Stimulated activated naive CD8-positive, alpha-beta T cell treated with anti-CD3 and anti-CD28 coated beads, Interleukin-15, Interleukin-2, amounts not matched to agents 100 U/mL and 50 U/mL, for 24 hours (primary cell): ENCODE measurements at places on chromosomes 13 and 19.

- no peak for DNase-seq
Observed at GRCh38 chr19:12834566-12834943, at the start of gene RTBDN. RTBDN (minus strand) TSS chr19:12834579; CDS start chr19:12829979, 4,600 bp downstream.

DNA sequence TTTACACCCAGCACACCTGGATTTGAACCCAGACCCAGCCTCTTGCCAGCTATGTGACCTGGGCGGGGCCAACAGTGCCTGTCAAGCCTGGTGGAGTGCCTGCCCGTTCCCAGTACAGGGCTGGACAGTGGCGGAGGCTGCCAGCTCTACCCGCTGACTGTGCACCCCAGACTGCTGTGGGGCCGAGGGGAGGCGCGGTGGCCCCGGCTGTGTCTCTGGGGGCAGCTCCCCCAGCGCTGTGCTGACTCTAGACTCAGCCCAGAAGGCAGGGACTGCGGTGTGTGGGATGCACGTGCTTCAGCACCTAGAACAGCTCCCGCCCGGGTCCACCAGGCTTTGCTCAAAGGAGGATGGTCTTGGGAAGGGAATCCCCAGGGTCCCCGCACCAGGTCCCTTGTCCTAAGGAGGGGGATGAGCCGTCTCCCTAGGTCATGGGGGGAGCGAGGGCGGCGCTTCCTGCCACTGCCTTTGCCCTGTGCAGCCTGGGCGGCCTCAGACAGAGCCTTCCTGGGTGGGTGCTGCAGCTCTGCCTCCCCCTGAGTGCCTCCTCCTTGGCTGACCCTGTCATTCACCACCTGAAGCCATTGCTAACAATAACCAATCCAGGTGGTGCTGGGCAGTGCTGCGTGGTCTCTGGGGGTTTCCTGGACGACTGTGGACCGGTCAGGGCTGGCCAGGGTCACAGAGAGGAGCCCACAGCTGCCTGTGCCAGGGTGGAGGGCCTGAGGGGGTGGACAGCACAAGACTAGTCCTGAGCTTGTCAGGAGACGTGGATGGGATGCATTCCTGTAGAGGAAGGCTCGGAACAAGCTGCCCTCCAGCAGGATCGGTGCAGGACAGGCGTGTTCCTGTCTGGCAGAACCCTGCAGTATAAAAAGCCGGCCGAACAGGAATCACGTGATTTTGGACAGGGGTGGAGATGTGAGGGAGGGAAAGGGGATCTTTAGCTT is 18.6 kb downstream of the TMEM255B start:
- no peak for DNase-seq

- DNase-seq, result no peak
Observed at GRCh38 chr13:89457977-89458376, 1786.8 kb downstream of the SLITRK5 start.

DNA sequence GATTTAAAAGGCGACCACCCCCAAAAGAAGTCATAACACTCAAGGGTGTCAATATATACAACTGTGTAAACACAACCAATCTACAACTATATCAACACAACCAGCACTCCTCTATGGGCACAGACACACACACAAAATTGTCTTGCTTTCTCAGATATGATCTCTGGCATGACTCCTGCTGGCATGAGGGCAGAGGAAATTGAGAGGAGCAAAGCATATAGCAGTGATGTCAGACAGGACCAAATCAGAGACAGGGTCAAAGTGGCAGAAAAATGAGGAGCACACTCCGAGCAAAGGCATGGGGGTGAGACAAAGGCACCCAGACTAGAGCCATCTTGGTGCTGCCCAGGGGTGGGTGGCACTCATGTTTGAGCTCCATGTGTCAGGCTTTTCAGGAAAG is 9.6 kb downstream of the IRGQ start:
- no peak for DNase-seq

DNA sequence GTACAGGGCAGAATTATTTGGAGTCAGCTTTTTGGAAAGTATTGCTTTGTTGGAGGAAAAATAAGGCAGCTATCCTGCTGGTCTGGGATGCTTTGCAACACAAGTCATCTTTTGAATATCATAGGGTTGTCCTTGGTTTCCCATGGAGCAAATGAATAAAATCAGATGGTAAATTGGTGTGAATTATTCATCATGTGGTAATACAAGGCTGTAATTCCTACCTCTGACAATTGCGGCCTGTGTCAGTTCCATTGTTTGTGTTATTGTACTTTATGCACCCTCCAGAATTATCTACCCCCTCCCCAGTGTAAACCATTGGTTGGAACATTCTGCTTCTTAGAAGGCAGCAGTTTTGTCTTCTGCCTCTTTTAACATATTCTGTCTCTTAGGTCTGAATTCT is 46.2 kb downstream of the RNASEH2B start:
- no peak for DNase-seq

DNA sequence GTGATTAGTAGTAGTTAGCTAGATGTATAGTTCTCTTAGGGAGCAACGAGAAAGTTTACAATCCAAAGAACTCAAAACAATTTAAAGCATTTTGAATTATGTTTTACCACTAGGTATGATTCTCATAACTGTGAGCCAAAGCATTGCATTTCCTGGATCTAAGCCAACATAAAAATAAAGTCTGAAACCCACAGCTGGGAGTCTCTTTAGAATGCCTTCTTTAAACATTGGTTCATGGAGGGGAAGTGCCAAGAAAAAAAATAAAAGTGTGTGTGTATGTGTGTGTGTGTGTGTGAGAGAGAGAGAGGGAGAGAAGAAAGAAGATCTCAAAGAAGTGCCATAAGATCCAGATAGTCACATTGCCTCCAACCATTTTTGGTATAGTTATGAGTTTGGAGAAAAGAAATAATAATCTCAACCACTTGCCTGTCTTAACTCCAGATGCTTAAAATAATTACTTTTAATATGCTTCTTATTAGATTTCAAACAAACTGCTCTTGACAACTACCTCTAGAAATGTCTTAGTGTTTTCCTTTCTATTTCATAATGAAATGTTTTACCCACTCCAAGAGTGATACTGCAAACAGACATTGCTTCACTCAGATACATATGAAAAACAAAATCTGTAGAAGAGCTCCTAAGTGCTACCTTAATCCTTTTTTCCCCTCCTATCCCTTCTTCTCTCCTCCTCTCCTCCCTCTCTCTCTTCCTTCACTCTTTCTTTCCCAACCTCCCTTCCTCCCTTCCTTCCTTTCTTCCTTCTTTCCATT is 554.1 kb downstream of the KCTD12 start:
- DNase-seq, result no peak

GRCh38 chr13:50950849-50951248 is 41.3 kb downstream of the RNASEH2B start:
- DNase-seq, result no peak

DNA sequence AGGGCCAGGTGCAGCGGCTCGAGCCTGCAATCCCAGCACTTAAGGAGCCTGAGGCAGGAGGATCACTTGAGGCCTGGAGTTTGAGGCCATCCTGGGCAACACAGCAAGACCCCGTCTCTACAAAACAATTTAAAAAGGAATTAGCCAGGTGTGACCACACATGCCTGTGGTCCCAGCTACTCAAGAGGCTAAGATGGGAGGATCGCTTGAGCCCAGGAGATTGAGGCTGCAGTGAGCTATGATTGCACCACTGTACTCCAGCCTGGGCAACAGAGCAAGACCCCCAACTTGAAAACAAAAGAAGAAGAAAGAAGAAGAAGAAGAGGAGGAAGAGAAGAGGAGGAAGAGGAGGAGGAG is 47.7 kb downstream of the LATS2 start:
- no peak for DNase-seq

GRCh38 chr19:10965398-10965797 is 4.6 kb downstream of the SMARCA4 start:
- DNase-seq, result no peak

GRCh38 chr13:79429309-79429708 is 23.3 kb upstream of the RBM26 start:
- no peak for DNase-seq

DNA sequence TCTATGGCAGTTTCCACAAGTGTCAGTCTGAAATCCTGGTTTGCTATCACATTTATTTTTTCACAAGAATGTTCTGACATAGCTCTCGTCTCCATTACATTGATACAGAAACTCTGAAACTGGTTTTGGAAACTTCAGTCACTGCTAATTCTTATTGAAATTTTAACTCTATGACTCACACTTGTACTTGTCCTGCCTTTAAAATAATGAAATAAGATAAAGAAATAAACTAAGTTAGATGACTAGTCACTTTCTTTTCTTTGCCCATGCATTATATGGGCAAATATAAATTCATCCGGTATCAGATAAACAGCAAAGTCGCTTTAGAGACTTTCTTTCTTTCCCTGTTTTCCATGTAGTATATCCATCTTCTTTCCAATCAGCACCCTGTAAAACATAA is 257.5 kb downstream of the PCDH9 start:
- no peak for DNase-seq

DNA sequence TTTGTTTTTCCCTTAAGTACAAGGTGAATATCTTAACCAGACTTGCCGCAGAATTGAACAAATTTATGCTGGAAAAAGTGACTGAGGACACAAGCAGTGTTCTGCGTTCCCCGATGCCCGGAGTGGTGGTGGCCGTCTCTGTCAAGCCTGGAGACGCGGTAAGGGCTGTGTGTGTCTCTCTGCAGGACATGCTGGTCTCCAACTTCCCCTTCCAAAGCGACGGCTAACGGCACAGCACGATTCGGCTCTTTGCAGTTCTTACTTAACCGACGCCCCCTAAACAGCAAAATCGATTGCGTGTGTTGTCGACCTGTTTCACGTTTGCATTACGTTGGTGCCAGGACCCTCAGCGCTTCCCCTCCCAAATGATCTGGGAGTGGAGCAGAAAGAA is 73.2 kb downstream of the GGACT start:
- DNase-seq, result no peak

DNA sequence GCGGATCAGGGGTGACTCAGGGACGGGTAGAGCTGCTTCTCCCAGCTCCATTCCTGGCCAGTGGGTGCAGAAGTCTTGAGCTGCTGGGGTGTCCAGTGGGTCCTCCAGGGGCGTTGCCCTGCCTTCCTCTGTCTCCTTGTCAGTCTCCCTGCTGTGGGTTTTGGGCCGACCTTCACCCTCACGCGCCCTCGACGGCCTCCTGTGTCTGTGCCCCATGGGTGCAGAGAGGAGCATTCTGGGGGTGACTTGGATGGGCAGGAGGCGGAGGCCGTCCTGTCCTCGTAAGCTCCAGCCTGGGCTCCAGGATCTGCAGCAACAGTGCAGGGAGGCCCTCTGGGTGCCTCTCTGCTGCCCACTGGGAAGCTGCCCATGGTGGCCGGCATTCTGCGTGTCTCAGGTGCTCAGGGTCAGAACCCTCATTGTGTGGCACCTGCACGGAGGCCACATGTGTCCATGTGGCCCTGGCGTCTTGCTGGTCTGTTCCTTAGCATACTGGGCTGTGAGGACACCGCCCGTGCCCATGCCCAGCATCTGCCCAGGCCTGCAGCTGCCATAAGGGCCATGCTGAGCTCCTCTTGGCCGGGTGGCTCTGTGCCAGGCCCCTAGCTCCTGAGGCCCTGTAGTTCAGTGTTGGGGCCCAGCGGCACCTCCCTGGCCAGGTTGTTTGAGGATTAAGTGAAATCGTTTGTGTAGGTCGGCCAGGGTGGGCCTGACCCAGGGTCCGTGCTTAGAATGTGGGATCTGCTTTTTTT is 17.3 kb downstream of the DOT1L start:
- DNase-seq, result no peak

DNA sequence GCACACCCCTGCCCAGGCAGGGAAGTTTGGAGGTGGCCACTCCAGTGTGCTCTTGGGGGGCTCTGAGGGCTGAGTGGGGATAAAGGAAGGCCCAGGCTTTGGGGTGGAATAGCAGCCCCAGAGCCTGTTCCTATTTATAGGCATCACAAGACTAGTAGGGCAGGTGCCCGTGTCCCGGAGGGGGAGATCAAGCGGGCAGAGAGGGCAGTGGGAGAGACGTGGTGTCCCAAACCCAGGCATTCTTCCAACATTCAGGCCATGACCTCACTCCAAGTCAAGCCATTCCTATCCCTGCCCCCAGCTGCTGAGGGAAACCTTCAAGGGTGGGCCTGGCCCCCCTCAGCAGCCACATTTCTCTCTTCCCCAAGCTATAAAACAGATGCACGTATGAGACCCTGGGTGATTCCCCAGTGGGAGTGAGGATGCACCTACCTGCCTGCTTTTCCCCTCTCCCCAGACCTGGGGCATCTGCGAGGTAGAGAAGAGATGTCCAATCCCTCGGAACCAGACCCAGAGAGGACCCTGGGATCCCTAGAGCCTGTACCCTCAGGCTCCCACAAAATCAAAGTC is 3.9 kb downstream of the WIZ start:
- no peak for DNase-seq

- no peak for DNase-seq
Observed at GRCh38 chr19:41398050-41398418, 416 bp downstream of the BCKDHA start.

DNA sequence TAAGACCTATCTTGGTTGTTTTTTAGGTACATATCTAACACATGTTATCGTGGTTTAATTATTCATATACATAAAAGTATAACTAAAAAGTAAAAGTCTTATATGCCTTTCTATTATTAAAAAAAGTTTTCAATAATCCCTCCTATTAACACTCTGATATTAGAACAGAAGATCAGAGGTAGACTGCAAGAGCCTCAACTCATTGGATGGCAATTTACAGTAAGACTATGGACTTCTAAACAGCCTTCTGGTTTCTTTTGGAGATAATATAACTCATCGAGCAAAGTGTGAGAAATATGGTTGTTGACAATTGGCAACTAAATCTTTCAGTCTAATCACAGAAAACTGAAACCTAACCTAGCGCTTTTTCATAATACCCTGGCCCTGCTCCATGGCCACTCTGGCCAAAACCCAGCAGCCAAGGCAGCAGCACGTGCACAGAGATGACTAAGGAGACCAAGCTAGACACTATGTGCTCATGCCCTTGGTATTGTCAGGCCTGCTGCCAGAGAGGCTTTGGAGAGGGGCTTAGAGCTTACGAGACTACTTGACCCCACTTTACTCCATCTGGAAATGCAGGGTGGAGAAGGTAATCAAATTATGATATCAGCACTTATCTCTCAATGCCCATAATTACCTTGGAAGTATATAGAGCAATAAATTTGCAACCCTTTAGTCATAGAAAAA is 40.6 kb upstream of the EEF1AKMT1 start:
- no peak for DNase-seq

- no peak for DNase-seq
Observed at GRCh38 chr19:41802770-41803169, 6.4 kb downstream of the CEACAM3 start.

DNA sequence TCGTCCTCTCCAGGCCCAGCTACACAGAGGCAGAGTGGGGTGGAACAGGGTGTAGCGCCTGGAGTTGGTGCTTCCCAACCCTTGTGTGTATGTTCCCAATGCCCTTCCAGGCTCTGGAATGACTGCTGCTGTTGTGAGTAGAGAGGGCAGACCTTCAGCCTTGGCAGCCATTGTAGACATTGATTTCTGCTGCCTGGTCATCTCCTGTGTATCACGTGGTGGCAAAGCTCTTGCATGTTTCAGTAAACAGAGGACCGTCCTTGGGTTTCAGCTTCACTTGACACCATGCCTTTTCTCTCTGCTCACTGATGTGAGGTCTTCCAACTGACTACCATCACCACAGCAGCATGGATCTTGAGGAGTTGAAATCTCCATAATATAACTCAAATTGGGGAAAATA is 397.9 kb downstream of the COG6 start:
- DNase-seq, result no peak

- peak; percentile 94 for DNase-seq
Observed at GRCh38 chr19:29665215-29665825, at the start of gene PLEKHF1. PLEKHF1 (plus strand) TSS chr19:29665461; CDS start chr19:29673840, 8,379 bp downstream.

- DNase-seq, result no peak
Observed at GRCh38 chr13:98099627-98100026, 43.3 kb upstream of the FARP1 start.
